Bone marrow (tissue), 2 donors: ENCODE measurements at places on chromosomes 7 and 10.

- DNase-seq = no peak
Measured at GRCh38 chr10:100291356-100291755, 4.9 kb upstream of the BLOC1S2 start.

DNA sequence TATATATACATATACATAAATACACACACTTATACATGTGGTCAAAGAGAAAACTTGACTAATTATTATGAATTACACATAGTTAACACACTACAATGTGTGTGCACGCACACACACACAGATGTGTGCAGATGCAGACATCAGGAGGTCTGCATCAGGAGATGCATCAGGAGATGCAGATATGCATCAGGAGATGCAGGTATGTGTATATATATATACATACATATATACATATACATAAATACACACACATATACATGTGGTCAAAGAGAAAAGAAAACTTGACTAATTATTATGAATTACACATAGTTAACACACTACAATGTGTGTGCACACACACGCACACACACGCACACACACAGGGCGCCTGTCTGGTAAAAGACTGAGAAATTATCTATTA, 31.3 kb upstream of the MDFIC start:
- DNase-seq = no peak

- no peak for DNase-seq
Measured at GRCh38 chr10:113891476-113891875, 37.0 kb downstream of the NHLRC2 start.

GRCh38 chr7:100358027-100358856, at the start of gene PILRB:
Gene PILRB, plus strand, starts transcription at chr7:100358117. Its CDS starts 186 bp downstream, at chr7:100358303.
- no peak for DNase-seq

DNA sequence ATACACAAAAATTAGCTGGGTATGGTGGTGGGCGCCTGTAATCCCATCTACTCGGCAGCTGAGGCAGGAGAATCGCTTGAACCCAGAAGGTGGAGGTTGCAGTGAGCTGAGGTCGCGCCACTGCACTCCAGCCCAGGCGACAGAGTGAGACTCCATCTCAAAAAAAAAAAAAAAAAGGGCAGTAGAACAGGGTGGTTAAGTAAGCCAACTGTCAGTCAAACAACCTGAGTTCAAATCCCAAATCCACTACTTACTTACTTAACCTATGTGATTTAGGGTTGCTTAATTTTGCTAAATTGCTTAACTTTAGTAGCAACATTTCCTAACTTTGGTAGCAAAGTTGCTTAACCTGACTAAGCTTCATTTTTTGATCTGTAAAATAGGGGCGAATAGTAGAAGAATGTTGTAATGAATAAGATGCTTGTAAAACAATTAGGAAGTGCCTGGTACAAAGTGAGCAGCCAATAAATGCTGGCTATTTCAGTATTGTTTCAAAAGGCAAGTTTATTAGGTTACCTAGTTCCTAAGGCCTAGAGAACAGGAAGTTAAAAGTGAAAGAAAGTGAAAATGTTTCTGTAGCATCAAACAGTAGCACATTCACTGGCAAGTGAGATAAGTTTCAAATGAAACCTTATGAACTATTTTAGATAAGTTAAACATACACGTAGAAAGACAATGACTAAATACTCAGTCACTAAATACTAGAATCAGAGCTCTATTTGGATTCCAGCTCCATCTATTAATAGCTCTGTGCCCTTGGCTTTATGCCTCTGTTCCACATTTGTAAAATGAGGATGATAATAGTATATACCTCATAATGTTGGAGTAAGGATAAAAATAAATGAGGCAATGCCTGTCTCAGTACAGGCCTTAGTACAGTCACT, 64.3 kb downstream of the HOXA1 start:
- peak; percentile 17 for DNase-seq

DNA sequence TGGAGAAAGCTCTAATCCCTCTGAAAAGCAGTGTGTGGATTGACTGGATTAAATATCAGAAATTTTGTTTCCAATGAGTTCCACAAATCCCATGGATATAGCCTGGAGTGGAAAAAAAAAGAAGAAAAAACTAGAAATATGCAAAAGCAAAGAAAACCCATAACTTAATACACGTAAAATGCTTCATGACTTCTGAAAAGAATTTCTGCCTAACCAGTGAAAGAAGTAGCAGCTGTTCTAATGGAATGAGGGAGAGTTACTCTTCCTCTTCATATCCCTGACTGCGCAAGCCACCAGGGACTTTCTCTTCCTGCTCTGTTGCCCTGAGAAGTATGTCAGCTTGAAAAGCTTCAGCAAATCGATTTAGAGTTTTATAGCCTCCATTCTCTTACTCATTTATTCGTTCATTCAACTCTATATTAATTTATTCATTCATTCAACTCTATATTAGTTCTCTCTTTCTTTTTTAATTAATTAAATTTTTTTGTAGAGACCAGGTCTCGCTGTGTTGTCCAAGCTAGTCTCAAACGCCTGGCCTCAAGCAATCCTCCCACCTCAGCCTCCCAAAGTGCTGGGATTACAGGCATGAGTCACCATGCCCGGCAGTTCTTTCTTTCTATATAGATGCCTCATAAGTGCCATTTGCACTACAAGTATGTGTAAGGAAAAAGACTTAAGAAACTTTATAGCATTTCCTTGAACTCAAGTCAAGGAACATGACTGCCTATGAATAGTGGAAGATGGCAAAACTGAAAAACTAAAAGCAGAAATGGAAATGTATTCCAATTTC, 447.3 kb upstream of the NRP1 start:
- no peak for DNase-seq

- DNase-seq = no peak
Measured at GRCh38 chr7:123995617-123996326, 37.1 kb downstream of the TMEM229A start.

- no peak for DNase-seq
Measured at GRCh38 chr7:94400022-94400421, 5.3 kb downstream of the COL1A2 start.

DNA sequence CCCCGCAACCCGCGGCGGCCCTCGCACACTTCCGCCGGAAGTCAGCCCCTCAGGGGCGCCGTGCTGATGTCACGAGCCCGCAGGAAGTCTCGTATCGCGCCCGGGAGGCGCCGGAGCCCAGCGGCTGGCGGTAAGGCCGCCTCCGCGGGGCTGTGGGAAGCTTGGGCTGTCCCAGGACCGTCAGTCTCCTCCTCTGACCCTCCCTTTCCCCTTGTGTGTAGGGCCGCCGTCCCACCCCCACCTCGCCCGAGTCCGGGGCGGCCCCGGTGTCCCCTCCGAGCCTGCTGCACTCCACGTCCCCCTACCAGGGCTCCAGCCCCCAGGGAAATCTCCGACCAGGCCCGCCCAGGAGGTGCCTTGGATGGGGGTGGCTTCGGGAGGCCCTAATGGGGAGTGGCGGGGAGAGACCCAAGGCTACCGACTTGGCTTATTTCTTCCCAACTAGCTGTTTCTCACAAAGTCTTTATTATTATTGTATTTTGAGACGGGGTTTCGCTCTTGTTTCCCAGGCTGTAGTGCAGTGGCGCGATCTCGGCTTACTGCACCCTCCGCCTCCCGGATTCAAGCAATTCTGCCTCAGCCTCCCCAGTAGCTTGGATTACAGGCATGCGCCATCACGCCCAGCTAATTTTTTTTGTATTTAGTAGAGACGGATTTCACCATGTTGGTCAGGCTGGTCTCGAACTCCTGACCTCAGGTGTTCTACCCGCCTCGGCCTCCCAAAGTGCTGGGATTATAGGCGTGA, at the start of gene ZDHHC4:
Gene ZDHHC4 (plus strand): TSS at position 86 of the 745 bp plus-strand sequence. CDS start 3,108 bp downstream, outside the sequence.
- peak; percentile 74 for DNase-seq

GRCh38 chr7:34236057-34236456, 330.7 kb downstream of the BMPER start:
- no peak for DNase-seq
